Sigmoid colon (tissue), 7 donors: ENCODE measurements at places on chromosomes 11 and 22. TPM values are rescaled to one million over a fixed set of nuclear protein-coding genes. Genes with fewer than 3 reads are reported as not detected.

GRCh38 chr11:94769880-94770279, 1.7 kb downstream of the AMOTL1 start:
- no peak for DNase-seq

DNA sequence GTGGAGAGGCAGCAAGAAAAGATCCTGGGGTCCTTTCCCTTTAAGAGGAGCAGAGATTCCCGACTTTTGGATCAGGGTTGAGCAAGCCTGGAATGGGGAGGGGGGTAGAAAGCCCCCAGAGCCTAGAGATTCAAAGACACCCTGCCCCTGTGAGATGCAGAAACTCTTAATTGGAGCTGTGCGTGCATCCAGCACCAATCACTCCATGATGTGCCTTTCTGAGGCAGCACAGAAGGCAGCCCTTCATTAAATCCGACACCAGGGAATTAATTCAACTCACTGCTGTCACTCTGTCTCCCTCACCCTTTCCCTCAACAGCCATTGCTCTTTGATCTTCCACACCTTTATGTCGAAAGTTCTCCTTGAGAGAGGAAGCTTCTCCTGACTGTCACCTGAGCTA, 43.0 kb downstream of the DSCAML1 start:
- no peak for DNase-seq

GRCh38 chr11:117743121-117743815, 53.7 kb downstream of the DSCAML1 start:
- no peak for DNase-seq

The RIMBP3B gene
- not detected for total RNA-seq
